ENCODE measurements at places on chromosomes 7 and 10.

DNA sequence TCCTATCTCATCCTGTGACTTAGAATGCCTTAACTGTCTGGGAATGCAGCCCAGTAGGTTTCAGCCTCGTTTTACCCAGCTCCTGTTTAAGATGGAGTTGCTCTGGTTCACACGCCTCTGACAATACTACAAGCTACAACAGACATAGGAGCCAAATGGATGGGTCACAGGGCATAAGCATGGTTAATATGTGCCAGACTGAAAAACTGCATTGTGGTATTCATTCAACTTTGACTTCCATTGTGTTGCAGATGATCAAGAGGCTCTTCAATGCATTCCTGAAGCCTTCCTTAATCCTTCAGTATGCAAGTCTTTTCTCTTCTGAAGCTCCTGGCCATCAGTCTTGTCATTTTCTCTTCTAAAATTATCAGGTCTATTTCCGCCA is 20.3 kb upstream of the RNF32 start:
- no peak for DNase-seq

- DNase-seq: no peak
Measured at GRCh38 chr7:88628363-88629085, 131.0 kb upstream of the ZNF804B start.

DNA sequence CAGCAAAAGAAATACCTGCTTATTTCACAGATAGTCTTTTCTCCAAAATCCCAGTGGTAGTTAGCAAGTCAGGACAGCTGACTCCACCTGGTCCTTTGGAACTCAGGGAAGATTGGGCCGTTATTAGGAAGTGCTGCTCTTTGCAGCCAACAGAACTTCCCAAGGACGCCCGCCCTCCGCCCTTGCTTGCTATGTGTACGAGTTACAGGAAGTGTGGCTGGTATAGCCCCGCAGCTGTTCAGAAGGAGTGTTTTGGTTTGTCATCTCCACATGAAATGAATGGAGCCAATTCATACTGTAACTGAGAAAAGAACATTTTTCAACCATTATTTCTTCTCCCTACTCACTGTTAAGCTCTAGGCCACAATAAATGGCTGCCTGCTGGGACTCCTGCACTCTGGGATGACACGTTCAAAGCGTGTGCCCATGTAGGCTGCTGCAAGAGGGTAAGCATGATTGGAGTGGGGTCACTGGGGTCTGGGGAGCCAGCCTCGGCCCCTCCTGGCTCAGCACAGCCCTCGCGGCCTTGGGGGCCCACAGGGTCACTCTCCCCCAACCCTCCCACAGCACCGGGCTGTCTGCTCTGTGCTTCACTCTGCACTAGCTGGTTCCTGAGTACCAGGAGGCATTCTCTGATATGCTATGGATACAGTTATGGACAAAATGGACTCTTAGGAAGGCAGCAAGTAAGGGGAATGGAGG is 244.0 kb downstream of the EBF3 start:
- no peak for DNase-seq

DNA sequence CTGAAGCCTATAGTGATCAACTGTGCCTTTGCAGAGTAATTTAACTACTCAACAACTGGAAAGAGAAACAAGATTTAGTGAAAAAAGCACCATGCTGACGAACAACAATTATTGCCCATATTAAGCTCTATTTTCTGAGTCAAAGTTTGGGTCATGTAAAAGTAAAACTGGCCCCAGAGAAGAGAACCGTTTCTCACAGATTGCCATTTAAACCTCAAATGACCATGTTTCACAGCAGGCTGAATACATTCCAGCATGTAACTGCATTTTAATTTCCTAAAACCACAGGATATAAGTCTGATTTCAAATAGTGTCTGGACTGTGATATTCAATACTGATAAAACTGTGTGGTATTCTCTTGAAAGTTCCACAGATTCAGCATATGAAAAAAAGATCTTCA is 140.7 kb downstream of the ATE1 start:
- DNase-seq: no peak

- peak; percentile 57 for DNase-seq
Measured at GRCh38 chr7:107725138-107725740, 18.7 kb upstream of the CBLL1 start.

DNA sequence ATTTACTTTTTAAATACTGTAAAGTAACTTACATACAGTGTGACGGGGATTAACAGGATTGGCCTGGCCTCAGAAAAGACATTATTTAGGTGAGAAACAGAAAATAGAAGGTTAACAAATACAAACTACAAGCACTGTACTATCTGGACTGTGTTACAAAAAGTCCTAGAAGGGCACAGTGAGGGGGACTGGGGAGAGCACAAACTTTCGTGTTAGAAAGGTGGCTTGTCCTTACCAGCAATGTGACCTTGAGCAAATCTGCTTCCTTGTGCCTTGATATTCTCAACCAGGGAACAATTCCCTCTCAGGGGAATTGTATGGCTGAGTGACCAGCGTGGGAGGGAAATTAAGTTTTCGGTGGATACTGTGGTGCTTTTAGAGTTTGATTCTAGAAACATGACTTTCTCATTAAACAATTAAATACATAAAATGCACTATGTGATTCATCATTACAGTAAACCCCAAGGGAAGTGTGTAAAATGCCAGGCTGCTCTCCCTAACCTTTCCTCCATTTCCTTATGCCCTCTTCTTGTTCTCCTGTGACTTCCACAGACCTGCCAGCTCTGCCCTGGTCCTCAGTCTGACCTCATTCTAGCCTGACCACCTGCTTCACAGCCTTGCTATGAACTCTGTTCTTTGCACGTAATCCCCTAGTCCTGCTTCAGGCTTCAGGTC is 57.7 kb downstream of the OSBPL3 start:
- peak; percentile 67 for DNase-seq

GRCh38 chr10:8076933-8077332 is 22.4 kb downstream of the GATA3 start:
- DNase-seq: no peak

- DNase-seq: no peak
Measured at GRCh38 chr7:21651697-21652096, 108.9 kb downstream of the DNAH11 start.

GRCh38 chr10:11242443-11243387 is 225.0 kb downstream of the CELF2 start:
- peak; percentile 96 for DNase-seq

- no peak for DNase-seq
Measured at GRCh38 chr10:43712821-43713584, 64.3 kb upstream of the ZNF32 start.

DNA sequence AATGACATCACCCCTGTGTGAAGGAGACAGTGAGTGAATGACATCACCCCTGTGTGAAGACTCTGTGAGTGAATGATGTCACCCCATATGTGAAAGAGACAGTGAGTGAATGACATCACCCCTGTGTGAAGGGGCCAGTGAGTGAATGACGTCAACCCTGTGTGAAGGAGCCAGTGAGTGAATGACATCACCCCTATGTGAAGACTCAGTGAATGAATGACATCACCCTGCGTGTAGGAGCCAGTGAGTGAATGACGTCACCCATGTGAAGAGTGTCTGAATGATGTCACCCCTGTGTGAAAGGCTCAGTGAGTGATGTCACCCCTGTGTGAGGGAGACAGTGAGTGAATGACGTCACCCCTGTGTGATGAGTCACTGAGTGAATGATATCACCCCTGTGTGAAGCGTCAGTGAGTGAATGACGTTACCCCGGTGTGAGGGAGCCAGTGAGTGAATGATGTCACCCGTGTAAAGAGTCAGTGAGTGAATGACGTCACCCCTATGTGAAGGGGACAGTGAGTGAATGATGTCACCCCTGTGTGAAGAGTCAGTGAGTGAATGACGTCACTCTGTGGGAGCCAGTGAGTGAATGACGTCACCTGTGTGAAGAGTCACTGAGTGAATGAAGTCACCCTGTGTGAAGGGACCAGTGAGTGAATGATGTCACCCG is 478.1 kb downstream of the PTPRN2 start:
- DNase-seq: peak; percentile 13

GRCh38 chr10:110372656-110373055 is 67.9 kb upstream of the SMNDC1 start:
- no peak for DNase-seq

GRCh38 chr10:53601260-53601875 is 828.8 kb upstream of the MBL2 start:
- DNase-seq: peak; percentile 14

GRCh38 chr7:47195641-47196040 is 386.3 kb downstream of the TNS3 start:
- DNase-seq: no peak

- peak; percentile 31 for DNase-seq
Measured at GRCh38 chr10:97427571-97428179, 1.7 kb downstream of the PGAM1 start.

GRCh38 chr7:1543826-1544177 is 12.2 kb downstream of the TMEM184A start:
- no peak for DNase-seq

DNA sequence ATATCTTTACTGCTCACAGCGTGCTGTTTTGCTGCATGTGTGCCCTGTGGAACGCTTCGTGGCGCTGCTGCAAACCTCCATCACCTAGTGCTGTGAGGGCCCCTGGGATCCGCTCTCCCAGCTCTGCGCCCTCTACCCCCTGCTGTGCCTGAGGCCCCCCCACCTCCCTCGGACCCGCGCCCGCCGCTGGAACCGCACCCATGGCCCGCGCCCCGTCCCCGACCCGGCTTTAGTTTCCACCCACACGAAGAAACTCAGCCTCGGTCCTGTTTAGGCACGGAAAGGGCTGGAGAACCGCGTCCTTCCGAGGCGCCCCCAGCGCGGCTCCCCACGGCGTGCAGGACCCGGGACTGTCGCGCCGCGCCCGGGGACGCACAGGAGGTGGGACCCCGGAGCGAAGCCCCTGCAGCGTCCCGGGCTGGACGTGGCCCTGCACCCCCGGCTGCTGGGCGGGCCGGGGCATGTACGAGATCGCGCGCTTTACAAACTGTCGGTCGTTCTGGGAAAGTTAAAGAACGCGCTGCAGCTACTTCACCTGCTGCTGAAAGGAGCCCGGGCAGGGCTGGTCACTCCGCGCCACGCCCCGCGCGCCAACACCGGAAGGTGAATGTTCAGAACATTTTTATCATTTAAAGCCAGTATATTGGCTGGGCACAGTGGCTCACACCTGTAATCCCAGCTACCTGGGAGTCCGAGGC is 54.3 kb downstream of the BMS1 start:
- no peak for DNase-seq

DNA sequence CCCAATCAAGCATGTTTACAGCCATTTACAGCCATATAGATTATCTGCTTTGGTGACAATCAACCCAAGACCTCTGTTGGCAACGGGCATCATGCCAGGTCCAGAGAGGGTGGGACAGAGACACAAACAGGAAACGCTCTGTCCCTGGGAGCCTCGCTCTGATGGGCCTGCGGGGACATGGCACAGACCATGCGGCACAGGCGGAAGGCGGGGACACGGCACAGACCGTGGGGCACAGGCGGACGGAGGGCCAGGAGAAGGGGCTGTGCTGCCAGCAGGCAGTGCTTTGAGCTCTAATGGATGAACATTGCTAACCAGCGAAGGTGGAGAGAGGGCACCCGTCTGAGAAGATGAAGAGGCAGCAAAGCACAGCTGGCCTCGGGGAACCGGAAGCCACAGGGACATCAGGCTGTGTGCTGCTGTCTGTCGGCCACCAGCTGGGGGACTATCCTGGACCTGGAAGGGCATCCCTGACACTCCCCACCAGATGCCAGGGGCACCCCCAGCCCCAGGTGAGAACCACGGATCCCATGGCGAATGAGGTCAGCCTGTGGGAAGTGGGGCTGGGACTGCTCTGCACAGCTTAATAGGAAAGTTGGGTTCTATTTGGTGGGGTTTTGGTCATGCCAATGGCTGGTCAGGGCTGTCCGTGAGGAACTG is 61.0 kb downstream of the DIP2C start:
- no peak for DNase-seq

- DNase-seq: no peak
Measured at GRCh38 chr10:29772403-29772802, 137.6 kb upstream of the SVIL start.

- DNase-seq: no peak
Measured at GRCh38 chr7:148332191-148333186, 258.1 kb upstream of the C7orf33 start.

DNA sequence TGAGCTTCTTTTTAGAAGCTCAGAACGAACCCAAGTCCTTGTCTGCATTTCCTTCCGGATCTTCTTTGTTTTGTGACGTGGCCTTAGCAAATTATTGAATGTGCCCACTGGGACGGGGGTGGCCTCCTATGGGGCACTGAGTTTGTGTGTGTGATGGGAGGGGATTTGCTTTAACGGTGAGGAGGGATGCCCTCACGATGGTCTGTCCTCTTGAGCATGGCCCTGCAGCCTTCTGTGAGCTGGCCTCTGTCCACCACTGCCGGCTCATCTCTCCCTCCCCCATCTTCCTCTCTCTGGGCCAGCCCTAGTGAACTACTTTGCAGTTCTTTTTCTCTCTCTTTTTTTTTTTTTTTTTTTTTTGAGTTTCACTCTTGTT is 62.9 kb upstream of the MKRN1 start:
- no peak for DNase-seq

DNA sequence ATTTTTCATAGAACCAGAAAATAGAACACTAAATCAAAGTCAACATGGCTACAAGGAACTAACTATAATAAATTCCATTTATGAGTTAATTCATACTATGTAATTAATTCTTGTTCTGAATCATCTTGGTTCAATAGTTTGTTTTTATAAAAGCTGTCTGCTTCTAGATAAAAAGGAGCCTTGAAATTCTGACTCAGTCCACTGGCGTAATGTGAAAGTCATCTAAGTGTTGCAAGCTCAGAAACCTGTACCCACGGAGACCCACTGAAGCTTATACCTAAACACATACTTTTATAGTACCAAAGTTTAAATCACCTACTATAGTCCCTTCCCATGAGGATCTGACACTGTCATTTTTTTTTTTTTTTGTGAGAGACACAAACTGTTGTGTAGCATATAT is 489.4 kb downstream of the SEMA3D start:
- DNase-seq: peak; percentile 81

DNA sequence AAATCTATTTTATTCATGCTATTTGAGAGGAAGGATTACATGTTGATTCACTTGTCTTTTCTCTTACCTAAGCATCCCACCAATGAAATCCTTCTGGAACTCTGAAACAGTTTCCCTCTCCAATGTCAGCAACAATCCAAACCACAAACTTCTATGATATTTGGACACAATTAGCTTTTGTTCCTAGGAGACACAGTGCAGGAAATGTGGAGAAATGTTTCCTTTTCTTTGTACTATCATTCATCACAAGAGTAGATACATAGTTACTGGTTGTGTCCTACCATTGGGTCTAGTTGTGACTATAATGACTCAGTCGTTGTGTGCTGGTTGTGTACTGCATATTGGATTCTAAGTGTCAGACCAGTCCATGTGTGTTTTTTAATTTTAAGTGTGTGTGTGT is 156.8 kb upstream of the MAGI2 start:
- peak; percentile 34 for DNase-seq

- DNase-seq: no peak
Measured at GRCh38 chr7:156386097-156386496, 254.5 kb upstream of the RNF32 start.

DNA sequence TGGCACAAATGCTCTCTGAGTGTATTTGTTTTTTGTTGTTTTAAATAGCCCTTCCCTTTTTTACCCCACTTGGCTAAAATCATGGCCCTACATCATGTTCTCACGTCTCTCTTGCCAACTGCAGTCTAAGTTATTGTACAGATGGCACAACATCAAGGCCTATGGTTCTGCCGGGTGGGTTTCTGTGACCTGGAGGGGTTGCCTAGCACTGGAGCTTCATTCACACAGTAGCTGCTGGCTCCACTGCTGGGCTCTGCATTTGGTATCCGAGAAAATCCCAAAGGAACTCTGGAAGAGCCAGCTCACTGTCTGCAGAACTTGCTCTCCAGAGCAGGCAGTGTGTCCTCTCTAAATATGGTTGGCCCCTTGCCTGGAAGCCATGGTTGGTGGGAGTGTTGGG is 120.6 kb downstream of the LRRC4 start:
- no peak for DNase-seq
